Kidney (tissue), 22 donors: ENCODE measurements at places on chromosomes 3 and 15.
A peak's percentile ranks its signal among the peaks of the same experiment; 100 is the strongest.

DNA sequence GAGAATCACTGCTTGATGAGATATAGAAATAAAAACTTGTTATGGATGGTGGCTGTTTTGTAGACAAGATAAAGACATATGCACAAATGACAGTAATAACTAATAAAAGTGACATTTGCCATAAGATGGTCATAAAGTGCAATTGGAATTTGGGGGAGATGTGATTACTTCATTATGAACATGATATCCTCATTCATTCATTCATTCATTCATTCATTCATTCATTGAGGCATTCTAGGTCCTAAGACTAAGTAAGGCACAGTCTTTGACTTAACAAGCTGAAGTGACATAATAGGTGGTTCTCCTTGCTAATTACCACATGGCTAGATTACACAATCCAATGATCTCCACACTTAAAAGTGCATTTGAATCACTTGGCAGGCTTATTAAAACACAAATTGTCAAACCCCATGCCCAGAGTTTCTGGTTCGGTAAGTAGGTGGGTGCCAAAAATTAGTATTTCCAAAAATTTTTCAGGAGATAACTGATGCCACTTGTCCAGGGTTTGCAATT, 18.9 kb downstream of the RAP2B start:
- no peak for DNase-seq

- DNase-seq: peak; percentile 95
Measured at GRCh38 chr15:90184119-90184785, 16.9 kb upstream of the SEMA4B start.

- DNase-seq: no peak
Measured at GRCh38 chr15:100269831-100270230, 71.9 kb downstream of the ADAMTS17 start.

GRCh38 chr3:194285850-194286197, 65.3 kb downstream of the CPN2 start:
- no peak for DNase-seq

DNA sequence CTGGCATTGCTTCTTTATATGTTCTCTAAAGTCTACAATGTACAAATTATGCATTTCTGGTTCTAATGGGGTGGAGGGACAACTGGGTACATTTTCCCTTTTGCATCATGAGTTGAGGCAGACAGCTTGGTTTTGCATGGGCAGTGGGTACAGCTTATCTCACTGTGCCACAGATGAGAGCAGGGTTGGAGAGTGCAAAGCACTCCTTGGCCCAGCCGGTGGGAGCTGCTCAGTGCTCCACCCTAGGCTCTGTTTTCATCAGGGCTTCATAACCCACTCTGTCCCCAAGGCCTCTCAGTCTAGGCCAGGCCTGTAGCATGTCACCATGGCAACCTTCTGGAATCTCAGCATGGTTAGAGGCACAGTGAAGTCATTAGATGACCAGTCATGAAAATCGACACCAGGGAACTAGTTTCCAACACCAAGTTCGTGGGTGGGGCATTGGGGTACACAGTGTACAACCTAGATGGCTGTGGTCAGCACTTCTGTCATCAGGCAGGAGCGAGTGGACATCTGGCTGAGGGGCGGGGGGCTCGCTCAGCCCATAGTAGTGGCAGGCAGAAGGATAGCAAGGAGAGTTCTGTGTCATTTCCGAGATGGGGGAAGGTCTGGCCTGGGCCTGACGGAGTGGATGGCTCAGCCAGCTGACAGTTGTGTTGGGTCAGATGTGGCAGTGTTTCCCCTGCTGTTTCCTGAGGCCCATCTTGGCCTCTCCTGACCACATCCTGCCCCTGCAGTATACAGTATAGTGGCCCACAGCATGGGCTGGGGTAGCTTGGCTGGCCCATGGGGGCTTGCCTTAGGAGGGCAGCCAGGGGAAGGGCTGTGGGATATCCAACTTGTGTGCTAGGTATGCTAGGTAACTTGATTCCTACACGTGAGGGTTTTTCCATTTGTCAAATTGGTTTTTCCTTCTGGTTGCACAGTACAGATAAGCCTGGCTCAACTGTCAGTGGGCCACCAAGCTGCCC, 75.7 kb upstream of the PRR23C start:
- peak; percentile 67 for DNase-seq

DNA sequence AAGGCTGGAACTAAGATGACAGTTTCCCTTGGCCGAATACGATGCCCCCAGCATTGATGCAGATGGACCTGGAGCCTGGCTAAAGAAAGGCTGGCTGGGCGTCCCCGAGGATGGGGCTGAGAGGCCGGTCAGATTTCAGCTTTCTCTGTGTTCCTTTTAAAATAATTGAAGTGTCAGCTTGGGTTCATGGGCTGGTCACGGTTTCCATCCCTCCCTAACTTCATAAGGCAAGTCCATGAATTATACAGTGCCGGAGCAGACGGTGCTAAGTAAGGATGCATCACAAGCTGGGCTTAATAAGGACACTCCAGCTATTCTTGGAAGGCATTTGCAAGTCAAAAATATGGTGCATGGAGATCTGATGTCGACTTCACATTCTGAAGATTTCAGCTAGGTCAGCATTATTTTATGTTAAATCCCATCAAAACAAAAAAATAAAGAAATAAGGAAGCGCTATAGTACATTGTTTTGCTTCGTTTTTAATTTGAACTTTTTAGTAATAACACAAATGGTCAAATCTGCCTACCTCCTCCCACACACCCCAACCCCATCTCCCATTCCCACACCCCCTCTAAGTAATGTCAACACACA, 220.8 kb downstream of the RPLP1 start:
- peak; percentile 90 for DNase-seq

DNA sequence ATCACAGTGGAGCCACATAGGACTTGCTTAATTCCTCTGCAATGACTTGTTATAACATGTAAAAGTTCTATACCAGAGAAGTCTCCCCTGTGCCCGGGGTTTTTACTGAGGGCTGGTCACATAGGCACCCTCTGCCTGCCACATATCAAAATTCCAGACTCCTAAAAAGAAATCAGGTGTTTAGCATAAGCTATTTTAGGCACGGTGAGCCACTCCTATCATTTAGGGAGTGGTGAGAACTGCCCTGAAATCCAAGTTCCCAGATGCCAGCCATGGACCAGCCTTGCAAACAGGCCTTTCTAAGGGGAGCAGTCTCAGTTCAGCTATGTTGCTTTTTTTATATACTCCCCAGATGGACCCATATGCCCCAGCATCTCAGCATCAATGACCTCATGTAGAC, 130.3 kb downstream of the THSD4 start:
- DNase-seq: no peak

DNA sequence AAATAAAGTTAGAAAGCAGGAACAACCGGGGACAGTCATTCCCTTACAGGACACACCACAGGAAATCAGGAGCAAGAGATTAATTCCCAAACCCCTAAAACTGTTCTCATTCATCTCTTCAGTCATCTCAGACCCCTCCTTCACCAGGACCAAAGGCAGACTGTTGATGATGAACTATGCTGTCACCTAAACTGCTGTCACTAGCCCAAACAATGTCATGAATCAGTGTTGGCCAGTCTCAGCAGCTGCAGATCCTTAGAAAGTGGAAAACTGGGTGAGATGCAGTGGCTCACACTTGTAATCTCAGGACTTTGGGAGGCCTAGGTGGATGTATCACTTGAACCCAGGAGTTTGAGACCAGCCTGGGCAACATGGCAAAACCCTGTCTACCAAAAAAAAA, 909.6 kb downstream of the ROBO1 start:
- DNase-seq: no peak

GRCh38 chr15:71634820-71635560, 175.4 kb upstream of the NR2E3 start:
- DNase-seq: no peak

GRCh38 chr15:69311319-69311721, 12.6 kb downstream of the PAQR5 start:
- no peak for DNase-seq

DNA sequence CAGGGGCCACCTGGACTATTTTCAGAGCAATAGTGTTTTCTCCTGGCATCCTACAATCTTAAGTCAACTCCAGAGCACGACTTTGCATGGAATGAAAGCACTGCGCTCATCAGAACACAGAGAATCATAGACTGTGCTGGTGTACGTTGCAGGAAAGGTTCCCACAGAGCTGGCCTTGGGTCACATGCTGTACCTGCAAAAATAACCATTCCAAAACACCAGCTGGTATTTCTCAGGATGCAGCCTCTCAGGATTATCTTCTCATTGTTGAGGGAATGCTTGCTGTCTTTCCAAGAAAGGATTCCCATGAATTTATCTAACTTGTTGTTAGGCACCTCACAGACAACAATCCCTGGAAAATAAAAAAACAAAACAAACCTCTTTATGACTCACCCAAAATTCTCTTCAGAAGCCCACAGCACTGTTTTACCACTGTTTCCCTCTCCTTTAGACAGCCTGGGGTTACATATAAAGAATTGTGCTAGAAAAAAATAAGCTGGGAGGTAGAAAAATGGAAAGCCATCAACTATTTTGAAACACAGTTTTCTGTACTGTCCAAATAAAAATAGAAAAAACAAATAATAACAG, 131.7 kb downstream of the ATP8B4 start:
- no peak for DNase-seq

DNA sequence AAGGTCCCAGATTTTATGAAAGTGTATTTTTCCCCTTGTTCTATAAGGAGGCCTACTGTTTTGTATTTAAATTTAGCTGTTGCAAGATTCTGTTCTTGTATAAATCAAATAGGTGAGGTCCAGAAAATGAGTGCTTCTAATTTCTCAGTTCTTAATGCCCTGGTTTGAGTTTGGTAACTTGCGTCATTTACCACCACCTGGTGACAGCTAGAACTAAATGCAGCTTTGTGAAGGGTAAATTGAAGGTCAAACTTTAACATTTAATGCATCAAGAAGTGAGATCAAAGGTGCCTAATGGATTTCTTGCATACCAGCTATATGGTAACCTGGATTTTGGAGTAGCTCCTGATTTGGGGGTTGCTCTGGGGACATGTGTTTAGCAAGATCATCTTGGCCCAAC, 50.7 kb upstream of the POLR2M start:
- no peak for DNase-seq

- DNase-seq: no peak
Measured at GRCh38 chr15:97890307-97890706, 70.2 kb upstream of the ARRDC4 start.

DNA sequence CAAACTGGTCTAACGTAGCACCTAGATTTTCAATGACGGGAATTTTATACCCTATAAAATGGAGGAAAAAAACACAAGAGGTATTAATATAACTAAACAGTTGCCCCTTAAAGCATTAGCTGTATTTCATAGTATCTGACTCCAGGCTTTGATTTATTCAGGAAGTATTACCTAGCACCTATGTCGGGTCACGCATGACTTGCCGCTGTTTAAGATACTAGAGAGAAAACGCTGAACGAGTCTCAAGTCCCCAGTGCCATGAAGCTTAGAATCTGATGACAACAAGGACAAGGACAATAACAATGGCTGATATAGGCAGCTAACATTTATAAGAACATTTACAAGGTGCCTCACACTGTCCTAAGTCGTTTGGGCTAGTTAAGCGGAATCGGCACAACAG, 1.9 kb downstream of the SNRPA1 start:
- DNase-seq: peak; percentile 34

GRCh38 chr15:68930268-68931022, at the start of gene SPESP1:
TSS of gene SPESP1 (plus strand) at chr15:68930525. CDS start at chr15:68930654, 129 bp downstream.
- DNase-seq: peak; percentile 47
